NCI-H510A (cell line): ENCODE measurements at places on chromosomes 13 and 19.

- DNase-seq, result no peak
These were observed 698.0 kb downstream of the PCDH9 start for GRCh38 chr13:66532146-66532545.

GRCh38 chr19:40335855-40336600 is 12.2 kb downstream of the C19orf47 start:
- DNase-seq, result no peak

DNA sequence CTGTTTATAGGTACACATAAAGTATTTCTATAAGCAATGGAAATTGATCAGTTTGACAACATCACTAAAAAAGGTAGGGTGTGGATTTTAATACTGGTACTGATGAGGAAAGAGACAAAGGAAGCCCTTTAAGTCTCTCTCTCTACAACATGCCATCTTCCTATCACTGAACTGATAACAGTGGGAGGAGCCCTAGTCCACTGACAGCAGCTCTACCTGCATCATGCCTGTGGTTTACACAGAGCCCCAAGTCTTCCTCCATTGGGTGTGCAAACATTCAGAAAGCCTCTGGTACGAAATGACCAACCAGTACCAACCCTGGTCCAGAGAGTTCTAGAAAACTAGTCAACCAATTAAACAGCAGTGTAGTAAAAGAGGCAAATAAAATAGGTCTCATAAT is 53.4 kb downstream of the KLF12 start:
- no peak for DNase-seq

DNA sequence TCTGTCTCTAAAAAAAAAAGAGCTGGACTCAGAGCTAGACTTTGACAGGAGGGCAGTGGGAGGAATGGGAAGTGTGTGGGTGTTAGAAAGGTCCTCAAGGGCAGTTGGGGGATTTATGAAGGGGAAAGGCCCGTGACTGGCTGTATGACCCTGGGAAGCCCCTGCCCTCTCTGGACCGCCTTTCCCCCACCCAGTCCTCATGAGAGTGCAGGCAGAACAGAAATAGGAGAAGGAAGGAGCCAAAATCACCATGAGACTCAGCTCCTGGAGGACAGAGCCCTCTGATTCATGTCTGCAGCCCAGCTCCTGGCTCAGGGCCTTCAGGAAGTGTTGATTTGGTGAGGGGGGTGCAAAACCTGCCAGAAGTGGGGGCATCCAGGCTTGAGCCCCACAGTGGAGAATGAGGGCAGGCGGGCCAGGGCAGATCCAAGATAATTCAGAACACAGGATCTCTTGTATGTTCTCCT is 8.7 kb upstream of the SMG9 start:
- DNase-seq, result no peak

GRCh38 chr19:369256-369655 is 24.7 kb upstream of the MIER2 start:
- no peak for DNase-seq

DNA sequence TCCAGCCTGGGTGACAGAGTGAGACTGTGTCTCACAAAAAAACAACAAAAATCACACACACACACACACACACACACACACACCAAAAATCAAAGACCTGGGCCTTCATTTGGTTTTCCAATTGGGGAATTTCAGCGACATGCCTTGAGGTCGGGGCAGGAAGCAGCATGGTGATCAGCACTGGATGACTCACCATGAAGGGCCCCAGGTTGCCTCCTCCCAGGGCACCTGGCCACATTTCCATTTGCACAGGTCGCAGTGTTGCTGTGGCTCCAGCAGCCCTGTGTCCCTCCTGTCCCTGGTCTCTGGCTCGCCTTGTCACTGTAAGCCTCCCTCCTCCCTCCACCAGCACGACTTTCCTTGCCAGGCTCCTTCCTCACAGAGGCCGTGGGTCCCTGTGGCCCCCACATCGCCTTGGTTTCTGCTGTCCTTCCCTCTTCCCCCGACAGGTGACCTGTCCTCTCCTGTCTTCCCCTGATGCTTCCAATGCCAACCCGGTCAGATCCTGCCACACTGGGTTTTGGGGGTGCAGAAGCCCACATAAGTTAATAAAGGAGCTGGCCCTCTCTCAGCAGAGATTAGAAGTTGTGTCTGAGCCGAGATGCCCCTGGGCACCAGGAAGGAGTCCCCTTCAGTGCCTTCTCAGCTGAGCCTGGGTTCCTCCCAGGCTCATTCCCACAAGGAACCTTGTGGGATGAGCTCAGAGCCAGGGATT is 66.7 kb downstream of the GPR12 start:
- DNase-seq, result no peak

- no peak for DNase-seq
These were observed 21.4 kb downstream of the LCP1 start for GRCh38 chr13:46160471-46161066.

- DNase-seq, result no peak
These were observed 423.0 kb downstream of the DCT start for GRCh38 chr13:94056362-94056990.

DNA sequence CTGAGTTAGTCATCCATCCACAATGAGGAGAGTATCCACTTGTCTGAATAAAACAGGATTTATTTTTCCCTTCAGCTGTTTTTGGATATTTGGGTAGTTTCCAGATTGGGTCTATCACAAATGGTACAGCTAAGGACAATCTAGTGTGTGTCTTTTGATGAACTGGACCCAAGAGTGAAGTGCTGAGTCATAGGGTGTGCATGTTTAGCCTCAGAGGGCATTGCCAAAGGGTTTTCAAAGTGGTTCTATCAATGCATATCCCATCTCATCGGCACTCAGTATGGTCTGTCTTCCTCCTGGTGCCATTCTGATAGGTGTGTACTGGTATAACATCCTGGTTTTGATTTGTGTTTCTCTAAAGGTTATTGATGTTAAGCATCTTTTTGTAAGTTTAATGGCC is 62.3 kb downstream of the GSX1 start:
- no peak for DNase-seq

DNA sequence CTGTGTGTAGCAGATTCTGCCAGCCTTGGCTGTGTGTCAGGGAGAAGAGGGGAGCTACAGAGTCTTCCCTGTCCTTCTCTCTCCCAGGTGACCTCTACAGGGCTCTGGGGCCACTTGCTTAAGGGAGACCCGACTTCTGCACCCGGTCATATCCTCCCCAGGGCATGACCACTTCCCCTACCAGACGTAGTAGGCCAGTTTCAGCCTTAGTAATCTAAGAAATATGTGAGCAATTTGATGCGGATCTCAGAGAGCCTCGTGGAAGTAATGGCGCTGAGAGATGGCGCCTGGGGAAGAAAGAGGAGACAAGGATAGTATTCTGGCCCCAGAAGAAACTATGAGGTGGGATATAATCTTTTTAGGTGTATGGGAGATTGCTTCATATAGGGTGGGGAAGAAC is 41.9 kb downstream of the NFIX start:
- DNase-seq, result no peak

DNA sequence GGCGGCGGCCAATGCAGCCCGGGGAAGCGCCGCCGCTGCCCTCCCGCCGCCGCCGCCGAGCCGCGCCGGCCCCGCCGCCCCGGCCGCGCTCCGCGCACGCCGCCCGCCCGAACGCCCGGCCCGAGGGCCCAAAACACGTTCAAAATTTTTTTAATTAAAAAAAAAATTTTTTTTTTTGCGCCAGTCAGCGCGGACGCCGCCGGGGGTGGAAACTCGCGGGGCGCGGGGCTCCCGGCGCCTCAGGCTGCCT is 468 bp downstream of the HMGB1 start:
- no peak for DNase-seq

DNA sequence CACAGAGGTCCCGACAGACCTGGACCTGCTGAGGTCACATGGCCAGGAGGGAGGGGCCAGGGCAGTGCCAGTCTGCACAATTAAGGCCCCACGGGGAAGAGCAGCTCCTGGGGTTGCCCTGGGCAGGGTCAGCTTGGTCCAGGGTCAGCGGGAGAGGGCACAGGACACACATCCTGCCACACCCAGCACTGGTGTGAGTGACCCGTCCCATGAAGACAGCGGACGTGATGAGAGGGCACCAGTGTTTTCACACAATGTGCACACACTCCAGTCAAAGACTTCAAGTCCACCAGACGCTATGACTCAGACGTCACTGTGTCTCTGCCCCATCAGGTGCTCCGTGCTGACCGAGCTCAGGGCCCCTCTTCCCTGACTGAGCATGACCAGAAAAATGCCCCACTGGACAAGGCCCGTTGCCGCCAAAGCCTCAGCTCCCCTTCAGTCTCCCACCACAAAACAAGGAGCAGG is 4.2 kb downstream of the TMEM259 start:
- DNase-seq, result no peak

DNA sequence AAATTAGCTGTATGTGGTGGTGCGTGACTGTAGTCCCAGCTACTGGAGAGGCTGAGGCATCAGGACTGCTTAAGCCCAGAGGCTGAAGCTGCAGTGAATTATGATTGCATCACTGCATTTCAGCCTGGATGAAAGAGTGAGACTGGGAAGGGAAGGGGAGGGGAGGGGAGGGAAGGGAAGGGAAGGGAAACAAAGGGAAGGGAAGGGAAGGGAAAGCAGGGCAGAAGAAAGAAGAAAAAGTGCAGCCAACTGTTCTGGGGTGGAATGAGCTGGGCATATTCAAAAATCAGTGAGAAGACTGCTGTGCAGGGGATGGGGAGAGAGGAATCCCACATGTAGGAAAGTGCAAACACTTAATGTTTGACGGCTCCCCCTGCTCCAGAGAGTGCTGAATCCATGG is 905.5 kb downstream of the UQCRFS1 start:
- DNase-seq, result no peak

DNA sequence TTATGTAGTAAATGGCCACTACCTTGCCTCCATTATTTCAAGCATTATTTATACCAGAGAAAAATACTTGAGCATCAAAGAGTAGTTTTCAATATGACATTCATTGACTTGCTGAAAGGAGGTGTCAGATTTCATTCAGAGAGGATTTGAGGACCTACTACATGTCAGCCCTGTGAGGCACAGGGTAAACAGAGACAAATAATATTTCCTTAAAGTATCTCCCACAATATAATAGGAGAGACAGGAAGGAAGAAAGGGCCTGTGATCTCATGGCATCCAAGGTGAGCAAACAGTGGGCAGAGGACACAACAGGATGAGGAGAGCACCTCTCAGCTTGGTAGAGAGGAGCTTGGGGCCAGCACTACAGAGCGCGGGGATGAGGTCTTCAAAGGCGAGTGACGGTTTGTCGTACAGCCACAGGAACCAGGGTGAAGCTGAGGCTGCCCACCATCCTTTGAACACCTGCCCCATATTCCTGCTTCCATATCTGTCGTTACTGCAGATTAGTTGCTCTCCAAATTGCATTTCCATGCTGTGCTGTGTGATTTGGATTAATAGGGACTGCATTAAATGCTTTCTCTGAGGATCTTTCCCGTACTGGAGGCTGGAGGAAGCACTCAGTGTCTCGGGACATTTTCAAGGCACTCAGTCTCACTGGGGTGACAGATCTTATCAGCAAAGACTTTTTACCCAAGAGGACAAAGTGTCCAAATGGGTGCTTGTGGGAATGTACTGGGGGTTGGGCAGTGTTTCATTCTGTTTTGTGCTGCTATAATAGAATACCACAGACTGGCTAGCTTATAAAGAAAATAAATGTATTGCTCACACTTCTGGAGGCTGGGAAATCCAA is 59.2 kb downstream of the GJA3 start:
- DNase-seq, result peak; percentile 46

DNA sequence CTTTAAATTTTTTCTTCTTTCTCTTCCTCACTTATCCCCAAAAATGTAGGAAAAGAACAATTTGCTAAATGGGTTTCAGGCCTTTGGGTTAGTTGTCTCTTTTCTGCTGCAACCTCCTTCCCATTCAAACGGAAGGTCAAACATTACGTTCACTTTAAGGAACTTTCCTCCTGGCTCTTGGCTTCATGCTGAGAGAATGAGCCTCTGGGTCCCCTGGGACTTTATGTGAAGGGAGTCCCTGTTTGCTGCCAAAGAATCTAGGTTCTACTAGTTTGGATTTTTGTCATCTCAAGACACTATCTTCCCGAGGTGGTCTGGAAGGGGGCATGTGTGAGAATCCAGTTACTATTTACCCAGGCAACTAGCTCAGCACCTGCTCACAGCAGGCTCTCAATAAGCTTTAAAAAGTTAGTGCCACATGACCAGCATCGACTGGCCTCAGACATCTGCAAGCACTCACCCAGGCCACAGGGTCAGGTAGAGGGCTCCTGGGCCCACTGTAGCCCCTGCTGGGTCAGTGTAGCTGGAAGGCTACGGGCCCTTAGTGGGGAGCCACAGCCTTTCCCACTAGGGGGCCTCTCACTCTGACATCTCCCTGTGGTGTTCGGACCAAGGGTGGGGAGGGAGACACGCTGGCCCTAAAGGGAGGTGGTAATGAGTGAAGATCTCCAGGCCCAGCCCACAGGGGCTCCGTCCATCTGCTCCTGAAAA is 40.5 kb downstream of the FAM124A start:
- no peak for DNase-seq

- no peak for DNase-seq
These were observed 19.7 kb downstream of the PNPLA6 start for GRCh38 chr19:7554990-7555864.

GRCh38 chr13:44174769-44175425 is 198.7 kb upstream of the SERP2 start:
- no peak for DNase-seq

- DNase-seq, result no peak
These were observed 4.4 kb downstream of the MED26 start for GRCh38 chr19:16623576-16623975.

GRCh38 chr13:61700620-61701019 is 285.0 kb upstream of the PCDH20 start:
- DNase-seq, result no peak

DNA sequence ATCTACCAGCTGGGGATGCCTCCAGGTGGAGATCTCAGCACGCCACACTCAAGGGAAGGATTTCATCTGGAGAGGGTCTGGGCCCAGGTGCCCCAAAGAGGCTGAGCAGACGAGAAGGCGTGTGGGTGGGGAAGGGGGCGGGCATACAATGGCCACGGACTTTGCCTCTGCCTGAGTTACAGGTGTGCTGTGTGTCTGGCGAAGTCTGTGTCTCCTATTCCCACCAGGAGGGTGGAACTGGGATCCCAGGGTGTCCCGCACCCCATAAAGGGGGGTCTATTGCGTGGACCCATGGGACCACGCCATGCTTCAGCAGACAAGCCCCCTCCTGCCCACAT is 3.6 kb downstream of the TLE2 start:
- peak; percentile 23 for DNase-seq

- DNase-seq, result peak; percentile 55
These were observed 28.3 kb downstream of the IL12RB1 start for GRCh38 chr19:18058208-18059009.

DNA sequence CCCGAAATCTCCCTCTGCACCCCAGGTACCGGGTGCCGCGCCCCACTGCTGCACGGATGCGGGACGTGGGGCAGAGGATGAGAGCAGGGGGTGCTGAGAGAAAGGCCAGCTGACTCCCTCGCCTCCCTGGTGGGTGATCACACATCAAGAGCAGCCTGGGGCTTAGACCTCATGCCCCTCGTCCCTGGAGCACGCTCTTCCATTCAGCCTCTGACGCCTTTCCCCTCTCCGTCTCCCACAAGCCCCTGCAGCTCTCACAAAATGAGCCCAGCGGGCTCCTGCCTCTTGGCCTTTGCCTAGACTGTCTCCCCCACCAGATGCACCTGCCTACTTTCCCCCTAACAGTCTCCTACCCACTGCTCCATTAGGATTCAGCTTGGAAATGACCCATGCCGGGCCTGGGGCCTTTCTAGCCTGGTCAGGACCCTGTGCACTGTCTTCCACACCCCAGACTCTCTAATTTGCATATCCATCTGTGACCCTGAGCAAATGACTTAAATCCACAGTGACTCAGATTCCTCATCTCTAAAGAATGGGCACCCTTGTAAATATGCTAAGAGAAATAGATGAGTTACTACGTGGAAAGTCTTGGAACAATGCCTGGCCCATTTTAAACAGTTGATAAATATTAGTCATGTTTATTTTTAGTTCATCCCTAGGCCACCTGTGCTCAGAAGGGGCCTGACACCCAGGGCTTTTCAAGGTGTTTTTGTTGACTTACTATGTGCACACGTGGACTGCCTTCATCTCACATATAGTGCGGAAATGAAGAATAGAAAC is 582 bp upstream of the PTPRH start:
- no peak for DNase-seq
